ENCODE measurements at places on chromosomes 4 and X.

DNA sequence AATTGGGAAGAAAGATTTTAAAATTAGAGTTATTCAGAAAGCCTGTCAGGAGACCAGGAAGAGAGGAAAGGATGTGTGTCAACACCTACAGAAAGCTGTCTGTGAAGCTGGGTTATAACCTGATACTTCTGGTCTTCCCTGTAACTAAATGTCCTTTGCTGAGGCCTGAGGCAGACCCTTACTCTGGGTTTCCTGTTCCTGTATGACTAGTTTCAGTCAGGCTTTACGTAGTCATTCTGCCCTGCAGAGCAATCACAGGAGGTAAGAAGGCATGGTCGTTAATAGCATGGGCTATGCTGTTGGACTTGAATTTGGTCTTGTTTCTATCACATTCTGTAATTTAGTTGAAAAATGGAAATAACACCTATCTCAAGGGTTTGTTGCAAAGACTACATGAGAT is 110.5 kb upstream of the IGFBP7 start:
- no peak for DNase-seq

GRCh38 chr4:131551306-131551705 is 1597.8 kb upstream of the PCDH10 start:
- DNase-seq: no peak

- no peak for DNase-seq
Measured at GRCh38 chr4:76028350-76028765, 5.1 kb upstream of the CXCL10 start.

DNA sequence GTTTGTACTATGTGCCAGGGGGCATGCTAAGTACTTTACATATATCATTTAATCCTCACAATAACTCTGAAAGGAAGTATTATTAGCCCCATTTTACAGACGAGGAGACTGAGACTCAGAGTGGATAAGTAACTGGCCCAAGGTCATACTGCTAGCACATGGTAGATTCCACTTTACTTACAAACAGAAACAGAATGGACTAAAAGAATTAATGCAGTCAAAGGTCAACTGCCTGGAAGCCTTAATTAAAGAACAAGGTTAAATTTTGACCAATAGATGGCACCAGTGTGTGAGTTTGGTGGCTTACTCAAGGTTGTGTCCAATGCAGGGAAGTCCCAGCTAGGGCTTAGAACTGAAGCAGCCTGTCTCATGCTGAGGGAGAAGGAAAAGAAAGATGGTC is 4.7 kb downstream of the RIPPLY1 start:
- peak; percentile 36 for DNase-seq

DNA sequence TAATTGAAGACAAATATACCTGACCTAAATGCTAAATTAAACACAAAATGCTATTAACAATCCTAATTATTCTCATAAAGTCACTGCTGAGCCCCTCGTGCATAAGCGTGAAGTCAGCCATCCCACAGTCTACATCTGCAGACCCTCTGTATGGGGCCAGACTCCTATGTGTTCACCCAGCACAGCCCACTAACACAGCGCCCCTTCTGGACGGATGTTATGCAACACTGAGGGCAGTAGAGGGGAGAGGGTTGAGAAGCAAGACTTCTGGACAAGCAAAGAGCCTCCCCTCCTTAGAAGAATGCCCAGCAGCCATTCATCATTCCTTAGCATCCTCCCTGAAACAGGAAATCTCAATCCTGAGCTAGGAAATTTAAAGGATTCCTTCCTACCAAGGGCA is 7.9 kb downstream of the TRPC3 start:
- DNase-seq: no peak

DNA sequence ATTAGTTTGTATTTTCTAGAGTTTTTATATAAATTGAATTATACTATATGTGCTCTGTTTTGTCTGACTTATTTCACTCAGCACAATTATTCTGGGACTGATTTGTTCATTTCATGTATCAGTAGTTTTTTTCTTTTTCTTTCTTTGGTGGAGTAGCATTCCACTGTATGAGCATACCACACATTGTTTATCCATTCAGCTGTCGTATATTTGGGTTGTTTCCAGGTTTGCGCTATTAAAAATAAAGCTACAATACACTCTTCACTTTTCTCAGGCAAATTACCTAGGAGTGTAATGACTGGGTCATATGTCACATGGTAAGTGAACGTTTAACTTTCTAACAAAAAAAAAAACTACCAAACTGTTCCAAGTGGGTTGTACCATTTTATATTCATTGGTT is 9.6 kb upstream of the OTUD4 start:
- no peak for DNase-seq

DNA sequence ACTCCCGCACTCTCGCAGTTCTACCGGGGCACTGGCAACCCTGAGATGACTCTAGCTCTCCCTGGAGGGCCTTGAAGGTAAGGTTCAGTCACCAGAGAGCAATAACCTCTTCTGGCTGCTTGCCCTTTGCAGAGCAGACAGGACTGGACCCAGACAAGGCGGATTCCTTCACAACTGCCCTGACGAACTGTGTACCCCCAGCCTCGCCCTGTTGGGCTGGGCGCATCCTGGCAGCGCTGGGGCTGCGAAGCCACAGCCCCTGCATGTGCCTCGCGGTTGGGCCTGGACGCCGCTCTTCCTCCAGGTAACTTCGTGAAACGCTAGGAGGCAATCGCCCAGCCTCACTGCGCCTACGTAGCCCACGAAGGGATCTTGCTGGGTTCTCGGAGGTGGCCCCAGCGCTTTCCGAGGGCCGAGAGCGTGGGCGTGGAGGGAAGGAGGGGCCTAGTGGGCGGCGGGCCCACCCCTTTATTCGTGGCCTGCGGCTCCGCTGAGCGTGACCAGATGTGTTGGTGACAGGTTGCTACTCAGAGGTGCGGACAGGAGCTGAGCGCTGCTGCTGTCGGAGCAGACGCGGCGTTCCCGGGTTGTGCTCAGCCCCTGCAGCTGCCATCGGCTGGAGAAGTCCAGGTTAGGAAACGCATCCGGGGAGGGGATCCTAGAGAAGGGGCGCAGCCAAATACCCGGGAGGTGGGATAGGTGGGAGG is 1.9 kb upstream of the MAMLD1 start:
- no peak for DNase-seq

GRCh38 chr4:114694770-114695169 is 96.2 kb downstream of the UGT8 start:
- DNase-seq: peak; percentile 46

GRCh38 chr4:94801016-94801415 is 43.3 kb downstream of the BMPR1B start:
- no peak for DNase-seq

GRCh38 chrX:137684591-137684990 is 118.7 kb downstream of the ZIC3 start:
- no peak for DNase-seq

All from Kasumi-1 (cell line).